ENCODE measurements at places on chromosomes 1 and 21. TPM values are rescaled to one million over a fixed set of nuclear protein-coding genes. Genes with fewer than 3 reads are reported as not detected.

The CIART gene
- total RNA-seq: 0.20 TPM

The PADI3 gene
- not detected for total RNA-seq

The DCST2 gene
- total RNA-seq: 1.0 TPM

The PYGO2 gene
- 38.1 TPM for total RNA-seq

DNA sequence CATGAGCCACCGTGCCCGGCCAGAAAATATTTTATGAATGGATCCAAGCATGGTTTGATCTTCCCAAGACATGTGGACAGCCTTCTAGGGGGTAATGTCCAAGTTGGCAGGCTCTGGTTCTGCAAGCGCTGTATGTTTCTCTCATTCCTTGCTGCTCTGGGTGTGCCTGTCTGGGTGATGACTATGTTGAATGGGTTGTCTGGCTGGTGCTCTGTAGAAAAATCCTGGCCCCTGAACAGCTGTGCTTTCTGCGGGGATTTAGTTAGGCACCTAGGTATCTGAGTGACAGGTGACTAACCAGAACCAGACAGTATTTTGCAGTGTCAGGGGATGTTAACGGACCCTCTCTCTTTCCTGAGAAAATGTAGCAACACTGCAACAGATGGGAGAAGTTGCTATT is 14.1 kb downstream of the HUNK start:
- DNase-seq: no peak

GRCh38 chr1:234782105-234782751 is 172.2 kb upstream of the IRF2BP2 start:
- no peak for DNase-seq

DNA sequence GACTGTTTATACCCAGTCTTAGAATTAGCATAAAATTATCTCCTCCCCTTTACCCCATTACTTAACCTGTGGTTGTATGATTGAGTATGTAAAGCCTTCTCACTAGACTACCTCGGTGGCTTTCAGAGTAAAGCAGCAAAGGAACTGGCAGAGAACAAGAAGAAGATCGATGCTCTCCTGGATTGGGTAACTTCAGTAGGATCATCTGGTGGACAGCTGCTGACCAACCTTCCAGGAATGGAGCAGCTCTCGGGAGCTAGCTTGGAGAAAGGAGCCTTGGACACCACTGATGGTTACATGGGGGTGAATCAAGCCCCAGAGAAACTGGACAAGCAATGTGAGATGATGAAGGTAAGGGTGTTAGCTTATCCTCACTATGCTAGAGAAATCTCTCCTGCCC is 138.6 kb upstream of the BMP8A start:
- DNase-seq: no peak

- DNase-seq: no peak
These were observed 99.7 kb downstream of the PAX7 start for GRCh38 chr1:18730321-18730720.

- DNase-seq: no peak
These were observed 257.3 kb downstream of the CAMTA1 start for GRCh38 chr1:7042322-7043190.

- DNase-seq: no peak
These were observed 42.2 kb upstream of the RGS21 start for GRCh38 chr1:192274588-192274987.

- peak; percentile 28 for DNase-seq
These were observed 60.8 kb upstream of the RALGPS2 start for GRCh38 chr1:178664278-178664677.

- DNase-seq: no peak
These were observed 12.9 kb upstream of the KCNE1 start for GRCh38 chr21:34524646-34525601.

DNA sequence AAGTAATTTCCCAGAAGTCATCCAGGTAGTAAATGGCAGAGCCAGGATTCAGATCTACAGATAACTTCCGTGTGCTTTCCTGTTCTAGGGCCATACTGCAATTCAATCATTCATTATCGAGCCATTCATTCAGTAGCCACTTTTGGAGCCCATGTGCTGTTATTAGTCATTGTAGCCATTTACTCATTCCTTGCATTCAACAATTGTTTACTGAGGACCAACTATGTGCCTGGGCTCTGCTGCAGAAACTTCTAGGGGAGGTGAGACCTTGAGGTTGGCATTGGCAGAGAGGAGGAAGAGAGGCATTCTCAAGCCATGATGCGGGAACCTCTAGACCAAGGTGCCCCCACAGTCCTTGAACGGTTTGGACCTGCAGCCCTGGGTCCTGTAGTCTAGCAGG is 27.9 kb downstream of the EPHB2 start:
- no peak for DNase-seq

DNA sequence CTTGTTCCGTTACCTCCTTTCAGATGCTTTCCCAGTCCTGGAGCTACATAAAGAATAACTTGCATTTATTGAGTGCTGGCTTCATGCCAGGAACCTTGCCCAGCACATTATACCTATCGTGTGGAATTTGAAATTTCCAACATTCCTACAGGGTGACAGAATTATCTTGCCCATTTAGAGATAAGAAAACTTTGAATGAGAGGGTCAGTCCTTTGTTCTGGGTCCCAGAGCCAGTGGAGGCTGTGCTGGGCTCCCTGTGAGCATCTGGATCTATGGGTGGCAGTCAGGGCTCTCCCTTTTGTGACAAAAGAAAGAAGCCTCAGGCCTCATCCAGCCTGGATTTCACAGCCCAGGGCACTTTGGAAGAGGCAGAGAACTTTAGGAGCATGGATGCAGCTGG is 3.2 kb downstream of the GSTM4 start:
- DNase-seq: no peak

GRCh38 chr1:235160383-235160956 is 580 bp downstream of the RBM34 start:
- DNase-seq: no peak
